ENCODE measurements at places on chromosomes 5 and 9.

DNA sequence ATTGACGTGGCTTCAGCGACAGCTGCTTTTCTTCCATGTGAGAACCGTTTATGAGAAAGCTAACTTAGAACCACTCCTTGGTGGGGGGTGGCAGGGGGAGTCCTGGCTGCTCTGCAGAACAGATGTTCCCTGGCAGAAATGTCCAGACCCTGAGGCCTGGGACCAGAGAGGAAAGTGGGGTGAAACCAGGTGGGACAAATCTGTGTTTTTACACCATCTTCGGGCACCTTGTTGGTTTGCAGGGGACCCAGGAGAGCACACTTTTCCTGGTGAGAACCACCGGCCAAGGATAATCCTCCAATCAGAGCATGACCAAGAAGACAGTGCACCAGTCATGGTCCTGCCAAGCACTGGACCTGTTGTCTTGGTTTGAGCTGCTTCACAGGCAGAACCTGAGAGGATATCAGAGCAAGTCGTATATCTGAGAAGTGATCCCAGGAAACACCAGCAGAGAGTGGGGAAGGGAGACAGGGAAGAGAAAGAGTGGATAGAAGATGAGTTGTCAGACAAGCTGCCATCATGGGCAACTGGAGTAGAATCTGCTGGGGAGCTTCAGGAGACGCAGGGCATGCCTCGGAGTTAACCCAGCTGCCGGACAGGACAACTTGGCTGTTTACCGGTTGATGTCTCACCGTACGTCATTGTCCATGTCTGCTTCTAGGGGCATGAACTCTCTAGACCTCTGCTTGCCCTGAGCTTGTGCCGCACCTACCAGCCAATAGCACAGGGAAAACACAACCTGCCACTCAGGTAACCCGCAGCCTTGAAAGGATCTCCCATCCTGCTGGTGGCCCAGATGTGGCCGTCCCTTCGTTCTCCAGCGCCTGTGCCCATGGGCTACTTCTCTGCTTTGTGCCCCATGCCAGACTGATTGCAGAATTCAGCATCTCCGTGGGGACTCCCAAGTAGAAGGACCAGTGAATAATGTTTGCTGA is 178.4 kb upstream of the MVB12B start:
- no peak for DNase-seq

GRCh38 chr5:81631124-81631523 is 119.8 kb downstream of the SSBP2 start:
- no peak for DNase-seq

DNA sequence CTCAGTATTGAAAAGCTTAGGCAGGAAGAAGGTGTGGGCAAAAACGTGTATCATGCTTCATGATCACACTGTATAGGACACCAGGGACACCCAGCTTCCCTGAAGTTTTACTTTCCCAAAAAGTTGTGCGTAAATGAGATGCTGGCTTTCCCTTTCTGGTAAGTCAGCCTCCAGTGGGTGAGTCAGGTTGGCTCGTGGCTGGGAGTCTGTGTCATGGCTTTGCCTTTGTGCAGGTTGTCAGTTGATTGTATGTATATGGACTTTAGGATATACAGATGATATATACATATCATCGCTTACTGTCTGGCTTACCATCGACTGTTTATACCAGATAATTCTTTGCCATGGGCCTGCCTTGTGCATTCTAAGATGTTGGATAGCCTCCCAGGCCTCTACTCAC is 34.2 kb downstream of the ADRB2 start:
- no peak for DNase-seq

- DNase-seq = no peak
These were observed 91.8 kb upstream of the DMRT1 start for GRCh38 chr9:749716-750115.

DNA sequence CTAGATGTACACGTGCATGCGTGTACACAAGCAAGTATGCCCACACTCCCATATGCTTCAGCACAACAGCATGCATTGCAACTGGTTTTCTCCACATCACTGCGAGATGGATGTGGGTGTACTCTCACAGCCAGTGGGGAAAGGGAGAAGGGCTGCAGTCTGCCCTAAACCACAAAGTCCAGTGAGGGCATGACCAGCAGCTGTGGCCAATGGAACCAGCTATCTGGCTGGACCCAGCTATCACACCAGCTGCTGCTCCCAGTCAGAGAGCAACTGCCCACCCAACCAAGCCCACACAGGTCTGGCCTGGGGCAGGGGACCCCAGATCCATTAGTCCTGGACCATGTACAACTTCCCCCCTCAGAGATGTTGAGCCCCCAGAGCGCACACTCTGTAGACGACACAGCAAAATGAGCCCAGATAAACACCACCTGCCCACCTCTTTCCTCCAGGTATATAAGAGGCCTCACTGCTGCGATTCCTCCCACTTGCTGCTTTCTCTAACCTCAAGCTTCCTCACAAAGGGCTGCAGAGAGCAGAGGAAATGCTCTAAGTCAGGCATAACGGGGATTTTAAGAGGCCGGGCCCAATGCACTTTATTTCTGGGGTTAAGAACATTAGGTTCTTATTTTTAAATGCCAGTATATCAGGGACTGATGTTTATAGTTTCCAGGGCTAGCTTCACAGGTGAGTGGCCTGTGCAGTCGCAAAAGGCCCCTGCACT is 39.0 kb downstream of the SHB start:
- no peak for DNase-seq

- no peak for DNase-seq
These were observed 49.3 kb upstream of the GNA14 start for GRCh38 chr9:77697238-77697984.

DNA sequence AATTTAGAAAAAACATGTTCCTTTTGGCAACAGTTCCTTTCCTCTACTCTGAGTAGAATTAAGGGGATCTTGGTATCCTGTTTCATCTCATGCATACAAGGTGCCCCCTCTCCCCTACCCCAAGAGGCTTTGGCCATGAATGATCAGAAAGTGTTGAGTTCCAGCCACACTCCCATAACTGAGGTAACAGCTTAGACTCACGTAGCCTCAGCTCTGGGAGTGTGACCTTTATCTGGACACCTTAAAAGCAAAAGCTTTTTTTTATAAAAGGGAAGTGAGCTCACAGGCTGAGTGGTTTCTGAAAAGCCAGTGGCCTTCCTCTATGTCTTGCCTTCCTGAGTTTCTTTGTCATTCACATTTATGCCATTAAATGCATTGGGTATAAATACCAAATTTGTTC is 900 bp upstream of the HAVCR2 start:
- DNase-seq = no peak

DNA sequence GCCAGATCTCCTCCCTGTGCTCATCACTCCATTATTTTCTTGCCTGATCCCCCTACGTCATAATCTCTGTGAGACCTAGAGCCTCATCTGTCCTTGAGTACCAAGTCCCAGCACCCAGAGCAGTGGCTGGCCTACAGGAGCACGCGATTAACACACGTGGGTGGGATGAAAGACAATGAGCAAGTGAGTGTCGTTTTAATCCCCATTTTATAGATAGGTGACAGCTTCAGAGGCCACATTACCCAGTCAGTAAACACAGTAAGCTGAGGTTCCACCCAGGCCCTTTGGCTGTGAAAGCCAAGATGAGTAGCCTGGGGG is 17.3 kb downstream of the TRUB2 start:
- no peak for DNase-seq

GRCh38 chr9:83662933-83663332 is 40.0 kb downstream of the IDNK start:
- DNase-seq = no peak

GRCh38 chr5:127926974-127927373 is 156.6 kb upstream of the SLC12A2 start:
- no peak for DNase-seq

- no peak for DNase-seq
These were observed 10.4 kb downstream of the ZNF618 start for GRCh38 chr9:113886466-113886865.

- DNase-seq = no peak
These were observed 41.4 kb upstream of the CLPTM1L start for GRCh38 chr5:1386274-1386717.

- DNase-seq = no peak
These were observed 67.4 kb upstream of the PTCH1 start for GRCh38 chr9:95584176-95584575.

DNA sequence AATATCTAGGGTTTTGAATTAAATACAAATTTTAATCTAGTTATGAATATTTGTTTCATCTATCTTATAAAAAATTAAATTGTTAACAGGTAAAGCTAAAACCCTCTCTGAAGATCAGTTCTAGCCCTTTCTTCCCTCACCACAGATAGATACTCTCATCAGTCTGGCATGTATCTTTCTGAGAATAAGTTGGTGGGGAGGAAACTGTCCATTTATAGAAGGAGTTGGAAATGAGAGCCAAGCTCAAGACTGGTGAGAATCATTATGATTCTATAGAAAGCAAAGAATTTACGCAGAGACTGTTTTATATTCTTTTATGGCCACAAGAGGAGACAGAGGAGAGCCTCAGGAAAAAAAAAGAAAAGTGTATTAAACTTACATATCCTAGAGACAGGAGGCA is 59.0 kb downstream of the STARD4 start:
- no peak for DNase-seq

DNA sequence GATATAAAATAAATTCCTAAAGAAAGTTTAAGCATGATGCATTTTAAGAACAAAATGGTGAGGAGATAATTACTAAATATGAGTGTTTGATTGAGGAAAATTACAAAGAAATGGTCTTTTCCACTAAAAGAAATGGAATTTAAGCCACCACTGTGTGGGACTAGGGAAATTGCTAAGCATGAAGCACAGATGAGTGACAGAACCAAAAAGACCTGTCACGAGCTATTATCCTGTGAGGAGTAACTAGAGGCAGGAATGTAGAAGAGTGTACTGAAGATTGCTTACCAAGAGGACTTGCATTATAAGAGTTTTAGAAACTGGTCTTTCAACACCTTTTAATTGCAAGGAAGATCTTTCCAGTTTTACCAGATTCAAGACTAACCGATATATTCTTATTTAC is 193.6 kb upstream of the PRR16 start:
- DNase-seq = no peak

- DNase-seq = no peak
These were observed 232.3 kb downstream of the GAS1 start for GRCh38 chr9:86714999-86715398.

DNA sequence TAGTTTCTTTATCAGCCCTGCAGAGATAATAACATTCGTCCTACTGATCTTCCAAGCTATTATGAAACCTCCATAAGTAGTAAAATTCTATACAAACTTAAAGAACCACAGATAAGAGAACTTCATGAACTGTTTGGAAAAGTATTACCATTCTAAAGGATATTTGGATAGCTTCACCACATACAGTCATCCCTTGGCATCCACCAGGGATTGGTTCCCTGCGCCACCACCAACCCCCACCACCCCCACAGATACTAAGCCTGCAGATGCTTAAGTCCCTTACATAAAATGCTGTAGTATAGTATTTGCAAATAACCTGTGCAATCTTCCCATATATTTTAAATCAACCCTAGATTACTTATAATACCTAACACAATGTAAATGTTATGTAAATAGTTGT is 61.4 kb upstream of the SHISAL2B start:
- DNase-seq = no peak

DNA sequence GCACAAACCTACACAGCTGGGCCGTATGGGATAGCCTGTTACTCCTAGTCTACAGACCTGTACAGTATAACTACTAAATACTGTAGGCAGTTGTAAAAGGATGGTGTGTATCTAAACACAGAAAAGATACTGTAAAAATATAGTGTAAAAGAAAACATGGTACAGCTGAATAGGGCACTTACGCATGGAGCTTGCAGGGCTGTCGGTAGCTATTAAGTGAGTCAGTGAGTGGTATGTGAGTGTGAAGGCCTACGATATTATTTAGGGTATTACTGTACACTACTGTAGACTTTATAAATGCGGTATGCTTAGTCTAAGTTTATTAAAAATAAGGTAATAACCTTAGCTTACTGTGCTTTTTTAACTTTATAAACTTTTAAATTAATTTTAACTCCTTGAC is 1.2 kb downstream of the ZCCHC9 start:
- no peak for DNase-seq

GRCh38 chr5:91177085-91177484 is 206.0 kb downstream of the ARRDC3 start:
- no peak for DNase-seq

- no peak for DNase-seq
These were observed 24.1 kb upstream of the GNPDA1 start for GRCh38 chr5:142036918-142037317.

DNA sequence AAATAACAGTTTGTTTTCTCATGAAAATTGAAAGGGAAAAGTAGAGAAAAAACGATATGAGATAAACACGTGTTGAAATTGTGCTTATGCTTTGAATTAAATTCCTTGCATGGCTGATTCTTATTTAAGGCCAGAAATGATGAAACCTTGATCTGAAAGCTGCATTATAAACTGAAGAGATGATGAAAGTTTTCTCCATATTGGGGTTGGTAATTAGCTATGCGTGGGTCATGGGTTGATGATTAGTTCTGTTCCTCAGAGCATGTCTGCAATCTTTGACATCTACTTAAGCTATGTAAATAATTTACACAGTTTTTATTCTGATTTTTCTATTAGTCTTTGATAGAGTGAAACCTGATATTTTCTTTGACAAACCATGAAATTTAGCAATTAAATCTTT is 264.1 kb downstream of the CD180 start:
- no peak for DNase-seq

GRCh38 chr9:127683723-127684122 is 23.1 kb upstream of the CFAP157 start:
- DNase-seq = no peak

GRCh38 chr5:7548596-7548995 is 152.7 kb downstream of the ADCY2 start:
- no peak for DNase-seq

GRCh38 chr5:133962801-133963476 is 5.5 kb downstream of the C5orf15 start:
- DNase-seq = no peak

DNA sequence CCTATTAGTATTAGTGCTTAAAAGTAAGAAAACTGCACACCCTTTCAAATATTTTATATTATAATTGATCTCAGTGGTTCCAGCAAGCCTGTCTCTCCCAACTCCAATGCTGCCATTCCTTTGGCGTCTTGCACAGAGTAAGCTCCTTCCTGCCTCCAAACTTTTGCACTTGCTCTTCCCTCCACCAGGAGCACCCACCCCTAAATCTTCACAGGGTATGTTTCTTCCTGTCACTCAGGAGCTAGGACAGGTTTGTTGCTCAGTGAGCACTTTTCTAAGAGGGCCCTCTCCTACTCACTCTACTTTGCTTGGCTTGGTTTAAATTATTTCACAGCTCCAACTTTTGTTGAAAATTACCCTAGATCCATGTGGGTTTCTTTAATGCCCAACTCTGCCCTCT is 189.1 kb upstream of the ADRA1B start:
- no peak for DNase-seq

DNA sequence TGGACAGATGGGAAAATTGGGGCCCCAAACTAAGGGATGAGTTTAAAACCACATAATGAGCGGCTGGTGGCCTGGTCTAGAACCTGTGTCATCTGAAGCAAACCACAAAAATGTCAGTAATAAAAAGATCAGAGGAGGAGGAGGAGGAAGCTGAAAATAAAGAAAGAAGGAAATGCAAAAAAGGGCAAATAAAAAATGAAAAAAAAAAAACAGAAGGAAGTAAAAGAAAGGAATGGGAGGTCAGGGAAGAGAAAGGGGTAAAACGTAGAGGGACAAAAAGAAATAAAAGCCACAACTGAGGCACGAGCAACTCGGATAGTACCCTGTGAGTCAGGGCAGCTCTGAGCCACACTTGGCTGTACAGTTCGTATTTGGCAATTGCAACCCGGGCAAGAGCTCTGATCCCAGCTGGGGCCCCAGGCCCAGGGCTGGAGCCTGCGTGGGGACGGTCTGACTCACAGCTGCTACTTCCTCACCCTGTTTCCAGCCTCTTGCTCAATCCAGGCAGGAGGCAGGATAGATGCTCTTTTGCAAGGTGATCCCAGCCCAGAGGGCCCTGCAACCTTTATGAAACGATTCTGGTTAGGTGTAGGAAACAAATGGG is 137.9 kb upstream of the TRIM32 start:
- DNase-seq = peak; percentile 85

Data from brain pericyte (primary cell).